GM12891 (cell line): ENCODE measurements at places on chromosomes 1 and 21.

- no peak for DNase-seq
Observed at GRCh38 chr1:13782634-13783360, 82.8 kb downstream of the PRDM2 start.

DNA sequence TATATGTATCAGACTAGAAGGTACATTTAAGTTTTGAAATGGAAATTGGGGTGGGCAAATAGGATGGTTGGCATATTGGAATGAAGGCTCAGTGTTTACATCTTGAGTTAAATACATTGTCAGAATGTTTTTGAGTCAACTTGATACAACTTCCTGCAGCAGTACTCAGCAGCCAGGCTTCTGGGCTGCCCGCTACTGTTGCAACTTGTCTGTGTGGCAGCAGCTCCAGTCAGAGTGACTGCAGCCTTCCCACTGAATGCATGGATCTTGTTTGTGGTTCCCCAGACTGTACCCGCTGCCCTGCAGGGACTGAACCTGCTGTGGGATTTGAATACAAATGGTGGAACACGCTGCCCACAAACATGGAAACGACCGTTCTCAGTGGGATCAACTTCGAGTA lies 24.9 kb upstream of the SARS1 start:
- no peak for DNase-seq

DNA sequence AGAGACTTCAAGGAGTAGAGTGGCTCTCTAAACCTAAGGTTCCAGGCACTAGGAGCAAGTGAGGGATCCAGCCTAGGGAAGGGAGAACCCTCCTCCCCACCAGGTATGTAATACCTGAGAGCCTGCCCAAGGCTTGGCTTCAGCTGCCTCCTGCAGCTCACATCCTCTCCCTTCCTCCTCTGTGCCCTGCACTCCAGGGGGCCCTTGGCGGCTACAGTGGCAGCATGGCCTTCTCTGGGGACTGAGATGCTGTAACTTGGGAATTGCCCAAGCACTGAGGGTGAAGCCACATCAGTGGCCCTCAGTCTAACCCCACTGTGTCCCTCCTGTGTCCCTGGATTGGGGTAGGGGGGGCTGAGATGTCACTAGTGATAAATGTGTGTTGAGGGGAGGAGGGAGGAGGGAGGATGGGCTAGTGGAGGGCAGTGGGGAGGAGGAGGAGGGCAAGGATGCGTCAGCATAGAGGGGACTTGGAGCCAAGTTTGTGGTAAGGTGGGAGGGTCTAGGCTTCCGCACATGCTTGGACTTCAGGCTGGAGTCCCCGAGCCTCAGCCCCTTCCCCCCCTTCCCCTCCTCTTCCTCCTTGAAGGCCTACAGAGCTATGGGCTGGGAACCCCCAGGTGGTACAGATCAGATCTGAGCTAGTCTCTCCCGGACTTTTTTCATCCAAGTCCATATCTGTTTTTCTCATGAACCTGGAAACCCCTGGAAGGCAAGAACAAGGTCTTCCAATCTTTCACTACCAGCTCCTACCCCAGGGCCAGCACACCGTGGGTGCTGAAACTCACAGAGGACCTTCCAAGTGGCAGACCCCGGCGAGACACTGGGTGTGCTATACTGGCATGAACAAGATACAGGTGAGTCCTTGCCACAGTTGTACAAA lies 17.5 kb downstream of the COL9A2 start:
- no peak for DNase-seq

DNA sequence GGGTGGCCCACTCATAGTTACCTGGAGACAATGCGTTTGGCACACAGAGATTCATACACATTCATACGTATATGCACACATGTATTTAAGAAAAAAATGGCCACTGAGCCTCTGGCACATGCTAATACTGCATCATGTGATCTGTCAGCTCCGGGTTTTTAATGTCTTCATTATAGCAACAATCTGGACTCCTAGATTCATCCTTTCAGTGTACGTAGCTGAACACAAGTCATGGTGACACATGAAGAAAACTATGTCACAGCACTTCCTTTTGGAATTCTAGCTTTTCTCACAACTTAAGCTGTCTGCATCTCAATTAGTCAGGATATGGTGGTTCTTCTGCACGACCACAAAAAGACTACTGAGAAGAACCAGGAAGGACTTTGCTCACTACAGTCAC lies 24.7 kb downstream of the HSF2BP start:
- no peak for DNase-seq

- DNase-seq = no peak
Observed at GRCh38 chr1:90067194-90067931, 72.5 kb downstream of the ZNF326 start.
